Activated T-cell treated with anti-CD3 and anti-CD28 coated beads for 4 hours (primary cell): ENCODE measurements at places on chromosomes 3 and 15.

DNA sequence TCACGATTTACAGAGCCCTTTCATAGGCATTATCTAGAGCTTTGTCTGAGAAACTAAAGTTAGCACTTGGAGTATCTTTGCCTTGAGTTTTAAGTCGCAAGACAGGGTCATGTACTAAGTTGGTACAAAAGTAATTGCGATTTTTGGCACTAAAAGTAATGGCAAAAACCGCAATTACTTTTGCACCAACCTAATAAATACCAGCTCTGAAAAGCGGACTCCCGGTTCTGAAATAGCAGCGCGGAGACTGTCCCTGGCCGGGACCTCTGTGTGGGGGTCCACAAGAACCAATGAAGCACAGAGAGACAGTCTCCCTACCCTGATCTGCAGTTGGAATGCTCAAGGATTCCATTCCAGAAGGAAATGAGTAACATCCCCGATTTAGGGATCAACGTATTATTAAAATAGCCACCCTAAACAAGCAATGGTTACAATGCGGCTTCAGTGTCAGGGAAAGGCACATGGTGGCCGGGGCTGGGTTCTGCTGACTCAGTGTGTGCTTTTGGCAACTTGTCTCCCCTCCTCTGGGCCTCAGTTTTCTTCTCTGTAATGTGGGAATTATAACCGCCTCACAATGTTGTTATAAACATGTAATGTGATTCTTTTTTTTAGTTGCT is 150.3 kb upstream of the MCTP2 start:
- no peak for DNase-seq

DNA sequence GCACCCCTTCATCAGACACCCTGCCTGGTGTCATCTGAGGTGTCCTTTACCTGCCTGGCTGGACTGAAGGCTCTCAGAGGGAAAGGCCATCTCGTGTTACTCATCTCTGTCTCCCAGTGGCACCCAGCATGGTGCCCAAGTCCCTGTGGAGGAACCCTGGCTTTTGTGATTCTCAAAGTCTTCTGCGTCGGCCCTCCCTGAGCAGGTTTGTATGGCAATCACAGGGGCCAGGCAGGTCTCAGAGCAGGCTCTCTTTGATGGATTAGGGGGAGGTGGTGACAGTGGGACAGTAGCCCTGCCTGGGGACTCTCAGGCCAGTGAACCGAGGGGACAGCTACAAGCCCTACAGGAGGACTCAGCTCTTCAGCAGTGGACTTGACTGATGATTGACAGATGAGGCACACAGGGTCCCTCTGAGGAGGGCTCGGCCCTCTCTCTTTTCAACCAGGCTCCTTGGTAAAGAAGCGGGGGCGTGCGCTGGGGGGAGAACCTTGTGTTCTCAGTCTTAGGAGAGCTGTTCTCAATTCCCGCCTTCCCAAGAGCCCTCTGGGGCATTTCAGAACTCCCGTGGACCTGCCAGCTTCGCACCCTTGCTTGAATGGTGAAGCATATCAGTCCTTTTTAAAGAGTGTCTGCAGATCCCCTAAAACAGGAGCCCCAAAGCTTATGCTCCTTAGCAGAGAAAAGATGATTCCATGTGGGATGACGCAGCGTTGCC is 108.3 kb downstream of the VGLL4 start:
- no peak for DNase-seq

DNA sequence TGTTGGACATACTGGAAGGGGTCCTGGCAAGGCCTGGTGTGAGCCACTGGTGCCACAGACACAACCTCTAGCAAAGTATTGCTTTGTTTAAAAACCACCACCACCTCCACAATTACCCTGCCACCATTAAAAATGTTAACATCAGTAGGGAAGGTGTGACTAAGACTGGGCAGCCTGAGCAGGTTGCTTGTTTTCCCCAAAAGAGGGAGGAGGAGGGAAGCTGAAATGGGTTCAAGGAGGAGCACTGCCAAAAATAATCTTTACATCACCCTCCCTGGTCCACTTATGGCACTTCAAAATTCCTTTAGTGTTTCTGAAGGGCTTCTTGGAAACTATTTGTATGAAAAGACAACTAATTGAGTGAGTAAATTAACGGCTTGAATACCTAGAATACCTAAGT is 99.8 kb upstream of the FGF7 start:
- no peak for DNase-seq

DNA sequence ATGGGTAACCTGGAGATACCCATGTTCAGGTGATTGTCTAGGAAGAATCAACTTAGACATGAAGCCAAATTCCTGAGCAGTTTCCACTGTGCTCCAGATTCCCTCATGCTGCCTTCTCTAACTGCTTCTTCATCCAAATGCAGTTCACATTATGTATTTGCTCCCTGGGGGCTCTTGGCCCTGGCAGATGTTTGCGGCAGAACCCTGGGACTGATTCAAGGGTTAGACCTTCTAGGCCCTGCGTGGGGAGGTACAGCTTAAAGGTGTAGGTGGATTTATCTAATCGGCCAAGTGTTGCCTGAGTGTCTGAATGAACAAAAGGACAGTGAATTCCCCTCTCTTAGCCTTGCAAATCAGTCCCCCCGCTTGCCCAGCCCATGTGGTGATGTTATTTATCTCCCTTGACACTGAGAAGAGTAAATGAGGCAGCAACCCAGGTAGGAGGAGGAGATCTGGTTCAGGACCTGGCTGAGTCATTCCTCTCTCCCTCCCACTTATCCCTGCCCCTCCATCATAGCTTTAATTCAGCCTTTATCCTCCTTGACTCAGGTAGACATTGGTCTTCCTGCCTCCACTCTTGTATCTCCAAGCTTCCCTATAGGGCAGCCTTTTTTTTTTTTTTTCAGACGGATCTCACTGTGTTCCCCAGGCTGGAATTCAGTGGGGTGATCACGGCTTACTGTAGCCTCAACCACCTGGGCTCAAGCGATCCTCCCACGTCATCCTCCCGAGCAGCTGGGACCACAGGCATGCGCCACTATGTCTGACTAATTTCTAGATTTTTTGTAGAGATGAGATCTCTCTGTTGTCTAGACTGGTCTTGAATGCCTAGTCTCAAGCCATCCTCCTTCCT is 54.8 kb downstream of the MAGEF1 start:
- DNase-seq, result no peak

GRCh38 chr15:36598529-36599177 is 19.2 kb downstream of the CDIN1 start:
- no peak for DNase-seq

DNA sequence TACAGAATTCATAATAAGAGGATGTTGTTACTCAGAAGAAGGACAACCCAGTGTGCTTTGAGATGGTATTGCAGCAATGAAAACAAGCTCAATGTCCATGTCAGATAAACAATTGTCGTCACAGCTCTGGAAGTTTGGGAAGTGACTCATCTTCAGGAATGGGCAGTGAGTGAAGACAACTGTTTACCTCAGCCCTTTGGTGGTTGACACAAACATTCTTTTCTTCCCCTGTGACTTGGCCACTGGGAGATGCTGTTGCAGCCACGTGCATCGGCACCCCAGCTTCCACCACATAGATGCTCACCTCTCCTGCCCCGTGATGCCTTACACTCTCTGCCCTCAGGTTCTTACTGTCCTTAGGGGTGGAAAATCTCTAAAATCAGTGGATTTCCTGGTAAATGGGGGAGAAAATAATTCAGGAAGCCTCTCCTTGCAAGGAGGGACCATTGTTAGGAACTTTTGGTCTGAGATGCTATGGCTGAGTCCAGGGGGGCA is 114.1 kb upstream of the GALNT15 start:
- DNase-seq, result no peak

DNA sequence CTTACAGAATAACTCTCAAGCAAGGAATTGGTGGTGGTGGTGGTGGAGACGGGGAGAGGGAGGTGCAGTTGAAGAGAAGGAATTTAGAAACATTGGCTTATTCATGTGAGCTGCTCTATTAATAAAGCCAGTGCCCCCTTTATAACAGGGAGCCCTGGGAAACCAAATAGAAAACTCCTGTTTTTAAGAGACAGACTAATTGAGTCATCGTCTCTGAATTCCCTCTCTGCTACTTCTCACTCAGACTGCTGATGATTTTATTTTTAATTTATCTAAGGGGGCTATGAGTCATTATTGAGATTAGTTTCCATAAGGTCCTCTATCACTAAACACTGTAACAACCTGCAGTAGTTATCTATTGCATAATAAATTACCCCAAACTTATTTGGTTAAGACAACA is 145.9 kb upstream of the GALNT15 start:
- no peak for DNase-seq

- DNase-seq, result no peak
Observed at GRCh38 chr3:37054370-37054769, 61.1 kb downstream of the MLH1 start.
